ENCODE measurements at places on chromosomes 12 and 14.

- DNase-seq, result no peak
These were observed 111.2 kb downstream of the CAPZA3 start for GRCh38 chr12:18849080-18849479.

DNA sequence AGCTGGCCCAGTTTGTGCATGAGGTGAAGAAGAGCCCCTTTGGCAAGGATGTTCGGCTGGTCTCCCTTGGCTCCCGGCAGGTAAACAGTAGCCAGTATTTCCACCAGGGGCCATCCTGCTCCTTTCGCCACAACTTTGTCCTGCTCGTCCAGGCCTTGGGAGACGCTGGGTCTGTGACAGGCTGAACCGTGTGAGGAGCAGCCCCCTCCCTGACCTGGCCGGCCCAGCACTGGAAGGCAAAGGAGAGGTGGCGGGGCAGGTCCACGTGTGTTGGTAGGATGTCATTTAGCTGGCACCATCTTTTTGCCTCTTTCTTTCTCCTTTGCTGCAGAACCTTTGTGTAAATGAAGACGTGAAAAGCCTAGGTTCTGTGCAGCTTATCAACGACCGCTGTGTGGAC is 15.4 kb downstream of the DDX11 start:
- DNase-seq, result no peak

GRCh38 chr14:101739446-101740141 is 21.9 kb upstream of the PPP2R5C start:
- DNase-seq, result no peak

- DNase-seq, result no peak
These were observed 1372.1 kb upstream of the SEL1L start for GRCh38 chr14:82905762-82906161.

- DNase-seq, result no peak
These were observed 299.7 kb upstream of the FBXO33 start for GRCh38 chr14:39731912-39732311.

GRCh38 chr12:29782285-29782870 is 1.4 kb downstream of the TMTC1 start:
- no peak for DNase-seq

- no peak for DNase-seq
These were observed 15.1 kb downstream of the EPYC start for GRCh38 chr12:90989686-90990111.

GRCh38 chr12:54352022-54352531 is 12.2 kb downstream of the GPR84 start:
- DNase-seq, result peak; percentile 40

DNA sequence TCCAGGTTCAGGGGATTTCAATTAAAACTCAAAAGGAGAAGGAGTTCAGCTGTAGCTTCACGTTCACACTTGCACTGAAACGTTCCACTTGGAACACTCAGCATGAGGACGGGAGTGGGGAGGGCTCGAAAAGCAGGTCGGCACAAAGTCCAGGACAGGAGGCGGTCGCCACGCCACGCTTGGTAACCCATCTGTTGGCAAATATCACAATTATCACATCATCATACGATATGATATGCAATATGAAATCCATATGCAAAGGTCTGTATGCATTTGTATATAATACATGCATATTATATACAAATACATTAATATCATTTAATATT is 17.2 kb downstream of the ADGRD1 start:
- DNase-seq, result no peak

DNA sequence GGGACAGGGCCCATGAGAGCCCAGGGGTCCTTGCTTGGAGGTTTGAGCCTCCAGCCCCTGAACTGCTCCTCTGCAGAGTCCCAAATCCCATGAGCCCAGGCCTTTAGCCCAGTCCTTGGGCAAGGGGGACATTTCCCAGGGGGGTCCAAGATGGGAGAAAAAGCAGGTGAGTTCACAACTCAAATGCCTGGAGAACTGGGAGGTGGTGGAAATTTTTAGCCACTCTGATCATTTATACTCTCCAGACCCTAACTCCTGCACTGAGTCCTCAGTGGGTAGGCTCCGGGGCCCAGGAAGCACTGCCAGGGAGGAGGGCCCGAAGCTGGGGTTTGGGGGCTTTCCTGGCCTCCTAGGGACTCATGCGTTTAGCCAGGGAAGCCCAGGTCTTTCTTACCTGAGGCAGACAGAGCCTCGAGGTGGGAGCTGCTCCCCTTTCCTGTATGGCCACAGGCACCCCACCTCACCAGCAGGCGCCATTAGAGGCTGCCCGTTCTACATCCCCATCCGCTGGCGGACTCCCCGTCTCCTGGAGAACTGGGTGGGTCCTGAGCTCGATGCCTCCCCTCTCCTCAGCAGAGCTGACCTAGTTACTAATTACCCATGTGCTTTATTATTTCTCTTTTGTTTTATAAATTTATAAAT is 998 bp downstream of the HNF1A start:
- no peak for DNase-seq

DNA sequence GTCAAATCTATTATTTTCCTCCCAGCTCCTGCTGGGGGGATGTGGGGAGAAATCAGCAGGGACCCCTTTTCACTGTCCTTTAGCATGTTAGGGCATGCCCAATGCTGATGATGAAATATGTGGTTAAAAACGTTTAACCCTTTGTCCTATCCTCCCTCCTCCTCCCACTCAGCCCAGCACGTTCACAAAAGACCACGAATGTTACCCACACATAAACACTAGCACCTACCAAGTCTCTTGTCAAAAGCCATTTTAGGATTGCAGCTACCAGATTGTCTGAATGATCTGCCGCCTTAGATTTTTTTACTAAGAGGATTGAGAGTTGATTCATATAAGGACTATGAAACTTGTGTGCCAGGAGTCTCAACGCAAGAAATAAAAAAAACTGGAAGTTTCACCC is 70.4 kb downstream of the TBK1 start:
- DNase-seq, result peak; percentile 6

DNA sequence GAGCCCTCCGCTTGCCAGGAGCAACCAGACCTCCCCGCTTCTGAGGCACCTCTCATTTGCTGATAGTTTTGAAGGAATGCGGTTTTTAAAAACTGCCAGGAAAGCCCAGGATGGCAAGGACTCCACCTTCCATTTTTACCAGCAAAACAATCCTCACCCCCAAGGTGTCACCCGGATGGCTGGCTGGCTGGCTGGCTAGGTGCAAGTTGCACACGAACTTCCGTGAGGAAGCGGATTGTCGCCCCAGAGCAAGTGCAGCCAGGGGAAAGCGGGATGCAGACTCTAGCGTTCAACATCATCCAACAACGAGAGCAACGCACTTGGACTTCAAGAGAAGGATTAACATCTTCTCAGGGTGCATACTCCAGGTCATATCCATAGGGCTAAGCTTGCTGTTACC is 125.4 kb downstream of the RIMBP2 start:
- no peak for DNase-seq

GRCh38 chr12:49789992-49790391 is 38.2 kb downstream of the NCKAP5L start:
- no peak for DNase-seq

DNA sequence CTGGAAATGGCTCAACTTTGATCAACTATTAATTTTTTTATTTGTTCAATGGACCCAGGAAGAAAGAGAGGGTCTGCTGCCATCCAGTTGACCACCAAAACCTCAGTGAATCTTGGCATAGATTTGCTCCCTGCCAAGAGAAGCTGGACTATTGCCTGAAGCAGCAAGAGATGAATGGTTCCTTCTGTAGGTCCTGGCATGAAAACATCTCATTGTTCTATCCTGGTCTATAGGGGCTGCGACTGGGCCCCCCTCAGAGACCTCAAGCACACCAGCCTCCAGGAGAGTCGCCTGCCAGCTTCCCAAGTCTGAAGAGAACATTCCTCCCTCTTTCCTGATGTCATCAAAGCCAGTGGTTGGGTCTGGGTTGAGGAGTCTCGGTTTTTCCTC is 204.9 kb downstream of the TMX1 start:
- no peak for DNase-seq

DNA sequence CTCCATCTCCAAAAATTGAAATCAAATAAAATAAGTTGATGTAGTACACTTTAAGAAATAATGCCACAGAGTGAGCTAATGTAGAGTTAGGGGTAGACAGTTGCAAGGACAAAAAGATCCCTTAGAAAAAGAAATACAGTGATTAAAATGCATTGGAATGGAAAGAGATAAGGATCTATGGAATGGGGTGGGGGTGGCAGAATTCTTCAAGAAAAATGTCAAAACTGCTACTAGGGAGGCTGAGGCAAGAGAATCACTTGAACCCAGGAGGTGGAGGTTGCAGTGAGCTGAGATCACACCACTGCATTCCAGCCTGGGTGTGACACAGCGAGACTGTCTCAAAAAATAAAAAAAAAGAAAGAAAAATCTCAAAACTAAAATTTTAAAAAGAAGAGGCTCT is 6.5 kb downstream of the OLR1 start:
- DNase-seq, result no peak

DNA sequence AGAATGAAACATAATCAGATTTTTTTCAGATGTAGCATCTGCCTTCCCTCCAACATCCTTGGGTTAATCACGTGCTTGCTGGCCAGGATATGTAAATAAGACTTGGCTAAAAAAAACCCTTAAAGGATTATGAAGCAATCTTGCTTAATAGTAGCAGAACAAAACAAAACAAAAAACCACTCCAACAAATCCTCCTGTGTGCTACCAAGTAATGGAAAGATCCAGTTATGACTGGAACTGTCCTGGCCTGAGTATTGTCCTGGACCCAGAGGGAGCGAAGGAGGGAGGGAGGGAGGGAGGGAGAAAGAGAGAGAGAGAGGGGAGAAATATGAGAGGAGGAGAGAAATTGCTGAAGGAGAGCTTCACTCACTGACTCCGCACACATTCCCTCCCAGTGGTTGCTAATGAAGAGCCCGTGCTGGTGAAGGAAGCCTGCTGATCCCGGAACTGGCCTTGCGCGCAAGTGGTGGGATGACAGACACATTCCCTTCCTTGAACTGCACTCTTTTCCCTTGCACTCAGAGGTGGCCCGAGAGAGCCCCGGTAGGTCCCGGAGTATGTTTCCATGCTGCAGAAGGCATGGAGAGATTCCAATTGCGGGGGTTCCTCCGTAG is 57.2 kb downstream of the HMGA2 start:
- no peak for DNase-seq

DNA sequence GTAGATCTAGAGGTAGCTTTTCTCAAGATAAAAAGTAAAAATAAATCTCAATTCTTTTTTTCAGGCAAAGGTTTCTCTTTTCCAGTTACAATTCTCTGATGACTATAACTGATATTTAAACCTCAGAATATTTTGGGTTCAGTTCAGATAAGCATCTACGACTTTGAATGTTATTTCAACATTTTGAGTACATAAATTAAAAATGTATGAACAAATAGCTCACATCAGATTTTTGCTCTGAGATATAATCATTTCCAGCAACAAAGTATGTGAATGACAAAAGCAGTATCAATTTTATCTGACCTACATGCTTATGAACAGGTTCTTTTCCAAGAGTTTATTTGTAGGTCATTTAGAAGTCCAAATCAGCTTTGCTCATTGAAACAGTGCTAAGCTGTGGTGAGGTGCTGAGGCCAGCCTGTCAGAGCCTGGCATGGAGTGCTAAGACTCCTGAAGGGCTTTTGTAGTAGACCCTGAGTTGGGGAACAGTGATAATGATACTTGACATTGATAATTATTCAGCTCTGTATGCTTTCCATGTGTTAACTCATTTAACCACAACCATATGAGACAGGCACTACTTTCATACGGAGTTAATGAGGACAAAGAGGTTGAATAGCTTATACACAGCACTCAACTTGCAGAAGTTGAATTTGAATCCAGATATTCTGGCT is 205.0 kb upstream of the DCN start:
- no peak for DNase-seq

DNA sequence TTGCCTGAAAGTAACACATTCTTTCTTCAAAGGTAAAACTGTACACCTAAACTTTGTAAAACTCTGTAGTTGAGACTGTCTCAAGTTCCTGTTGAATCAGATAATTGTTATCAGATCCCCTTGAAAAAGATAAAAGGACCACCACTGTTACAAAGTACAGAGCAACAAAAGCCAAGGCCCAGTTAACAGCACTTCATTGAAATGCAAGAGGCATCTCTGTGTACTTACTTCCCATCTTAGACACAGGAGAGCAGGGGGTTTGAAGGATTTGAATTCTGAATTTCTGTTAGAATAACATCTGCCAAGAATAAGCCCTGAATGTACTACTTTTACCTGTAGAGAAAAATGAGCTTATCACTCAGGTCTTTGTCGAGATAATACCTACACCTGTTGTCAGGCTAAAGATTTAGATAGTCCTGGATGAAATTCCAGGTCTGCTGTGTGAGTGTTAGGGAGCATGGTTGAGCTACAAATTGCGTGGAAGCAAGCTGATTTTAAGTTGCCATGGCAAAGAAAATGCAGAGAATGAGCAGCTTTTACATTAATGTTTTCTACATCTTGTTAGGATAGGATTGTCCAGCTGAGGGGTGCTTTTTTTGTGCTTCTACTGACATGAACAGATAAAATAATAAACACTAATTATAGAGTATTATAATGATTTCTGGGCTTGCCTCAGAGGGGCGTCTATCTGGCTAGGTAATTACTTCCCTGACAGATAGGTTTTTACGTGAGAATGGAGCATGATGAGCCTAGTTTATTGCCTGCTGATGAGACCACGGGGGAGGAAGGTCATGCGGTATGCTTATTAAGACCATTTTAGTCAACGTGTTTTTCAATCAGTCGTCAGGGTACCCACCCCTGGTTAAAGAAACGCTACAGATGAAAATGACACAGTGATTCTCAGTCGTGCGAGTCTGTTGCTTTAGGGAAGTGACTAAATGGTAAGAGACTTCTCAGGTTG is 309.2 kb downstream of the PAWR start:
- DNase-seq, result no peak

- DNase-seq, result no peak
These were observed 2.1 kb upstream of the ARHGAP5 start for GRCh38 chr14:32074887-32075572.
